Sciatic nerve (tissue), 2 donors: ENCODE measurements at places on chromosomes 3 and 15.

DNA sequence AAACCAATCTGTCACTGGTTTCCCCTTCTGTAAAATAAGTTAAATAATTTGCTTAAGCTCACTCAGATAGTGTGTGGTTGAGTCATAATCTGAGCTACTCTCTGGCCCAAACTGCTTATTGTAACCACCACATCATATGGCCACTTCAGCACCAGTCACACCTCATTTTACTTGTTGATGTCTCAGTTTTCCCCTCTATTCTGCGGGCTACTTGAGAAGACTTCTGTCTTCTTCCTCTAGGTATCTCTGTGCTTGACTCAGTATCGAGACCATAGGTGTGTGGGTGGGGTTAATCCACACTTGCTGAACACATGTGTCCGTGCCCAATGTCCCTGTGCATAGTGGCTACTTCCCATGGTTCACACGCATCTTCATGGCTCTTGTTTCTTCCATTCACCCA lies 32.9 kb downstream of the CRYGS start:
- DNase-seq = no peak

GRCh38 chr3:37862219-37862902 lies 681 bp downstream of the CTDSPL start:
- DNase-seq = peak; percentile 79

- peak; percentile 50 for DNase-seq
These were observed 67.6 kb downstream of the SMAD3 start for GRCh38 chr15:67133026-67133425.

DNA sequence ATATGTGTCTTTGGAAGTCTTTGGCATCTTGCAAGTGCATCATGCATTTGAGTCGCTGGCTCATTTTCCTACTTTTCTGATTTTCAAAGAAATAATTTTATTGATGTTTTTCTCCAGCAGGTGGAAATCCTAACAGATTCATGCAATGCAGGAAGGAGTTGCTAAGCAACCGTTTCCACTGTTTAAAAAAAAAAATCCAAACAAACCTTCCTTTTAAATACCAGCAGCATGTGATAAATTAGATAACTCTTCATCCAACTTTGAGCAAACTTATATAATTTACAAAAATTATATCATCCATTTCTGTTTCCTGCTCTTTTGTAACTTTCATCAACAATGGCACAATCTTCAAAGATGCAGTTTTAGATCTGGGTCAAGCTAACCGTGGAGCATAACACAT lies 364.1 kb downstream of the MFSD1 start:
- no peak for DNase-seq

GRCh38 chr15:78107471-78107870 lies 15.1 kb downstream of the SH2D7 start:
- DNase-seq = peak; percentile 47

DNA sequence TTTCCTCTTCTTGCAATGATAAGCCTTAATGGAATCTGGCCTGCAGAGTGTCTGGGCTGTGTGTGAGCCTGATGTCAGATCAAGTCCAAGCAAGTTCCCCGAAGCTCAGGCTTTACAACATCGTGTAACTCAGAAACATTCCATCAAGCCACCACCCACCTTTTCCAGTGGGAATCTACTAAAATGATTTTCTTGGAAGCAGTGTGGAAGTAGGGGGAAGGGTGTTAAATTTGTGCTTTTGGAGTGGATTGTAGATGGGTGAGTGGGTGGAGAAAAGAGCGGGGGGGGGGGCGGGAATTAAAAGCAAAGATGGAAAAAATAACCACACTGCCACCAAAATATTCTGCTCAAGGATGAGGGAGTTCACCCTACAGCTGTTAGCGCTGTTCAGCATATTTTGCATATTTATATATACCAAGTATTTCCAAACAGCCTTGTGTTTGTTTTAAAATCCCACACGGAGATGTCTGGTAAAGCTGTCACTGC lies 53.6 kb downstream of the VGLL3 start:
- peak; percentile 63 for DNase-seq

DNA sequence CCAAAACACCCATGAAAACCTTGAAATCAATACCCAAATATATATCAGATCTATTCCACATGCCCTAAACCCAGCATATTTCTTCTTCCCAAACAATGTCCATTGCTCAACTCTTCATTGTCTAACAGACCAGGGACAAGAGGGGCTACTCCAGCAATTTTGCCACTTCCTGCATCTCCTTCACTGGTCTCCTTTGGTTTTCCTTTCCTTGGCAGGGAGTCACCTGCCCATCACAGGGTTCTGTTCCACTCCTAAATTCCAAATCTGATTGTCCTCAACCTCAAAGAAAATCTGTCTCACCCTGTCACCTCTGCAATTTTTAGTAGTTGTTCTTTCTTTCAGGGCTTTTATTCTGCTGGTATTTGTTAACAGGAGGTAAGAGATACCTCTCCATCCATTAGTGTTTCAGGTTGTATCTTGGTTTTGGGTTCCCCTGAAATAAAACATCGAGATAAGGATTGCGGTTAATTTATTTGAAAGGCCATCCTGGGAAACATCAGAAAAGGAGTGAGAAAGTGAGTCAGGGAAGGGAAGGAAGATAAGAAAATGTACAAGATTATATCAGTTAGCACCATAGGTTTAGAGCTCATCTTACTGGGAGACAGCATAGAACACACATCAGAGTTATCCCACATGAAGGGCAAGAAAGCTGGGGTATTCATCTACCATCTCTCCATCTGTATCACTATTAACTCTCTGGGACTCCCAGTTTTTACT lies 13.6 kb downstream of the ZBED2 start:
- DNase-seq = no peak

DNA sequence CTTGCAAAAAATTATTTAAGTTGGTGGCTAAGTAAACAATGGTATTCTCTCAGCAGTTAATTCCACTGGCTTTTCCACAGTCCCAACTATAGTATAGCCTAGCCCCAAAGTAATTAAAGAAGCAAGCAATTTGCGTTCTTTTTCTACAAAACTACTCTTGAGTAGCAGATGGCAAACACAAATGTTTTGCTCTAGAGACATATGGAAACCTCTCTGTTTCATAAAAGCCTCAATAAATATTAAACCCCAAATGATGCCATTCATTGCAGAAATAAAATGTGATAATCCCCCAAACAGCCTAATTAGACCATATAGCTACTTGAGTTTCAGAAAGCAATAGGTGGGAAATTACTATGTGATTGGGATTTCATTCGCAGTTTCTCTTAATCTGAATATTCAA lies 8.7 kb upstream of the RAB8B start:
- no peak for DNase-seq

- peak; percentile 36 for DNase-seq
These were observed 31.2 kb downstream of the SEC61A1 start for GRCh38 chr3:128083396-128083795.

- DNase-seq = no peak
These were observed 79.0 kb downstream of the SERPINI1 start for GRCh38 chr3:167814441-167814951.

DNA sequence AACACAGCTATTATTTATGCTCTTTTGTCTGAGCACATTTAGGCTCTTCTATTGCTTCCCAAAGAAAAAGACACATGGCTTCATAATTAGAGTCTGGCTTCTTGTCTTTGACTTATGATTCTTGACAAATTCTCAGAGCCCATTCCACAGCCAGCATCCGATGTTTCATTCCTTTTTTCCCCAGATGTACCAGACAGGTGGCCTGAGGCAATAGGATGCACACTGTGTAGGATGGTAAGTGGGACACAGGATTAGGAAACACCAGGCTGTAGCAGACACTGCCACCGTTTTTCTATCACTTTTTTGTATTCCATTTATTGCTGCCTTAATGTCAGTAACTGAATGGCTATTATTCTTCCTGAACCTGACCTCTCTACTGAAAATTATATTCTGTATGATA lies 188.9 kb upstream of the CDIN1 start:
- DNase-seq = no peak

DNA sequence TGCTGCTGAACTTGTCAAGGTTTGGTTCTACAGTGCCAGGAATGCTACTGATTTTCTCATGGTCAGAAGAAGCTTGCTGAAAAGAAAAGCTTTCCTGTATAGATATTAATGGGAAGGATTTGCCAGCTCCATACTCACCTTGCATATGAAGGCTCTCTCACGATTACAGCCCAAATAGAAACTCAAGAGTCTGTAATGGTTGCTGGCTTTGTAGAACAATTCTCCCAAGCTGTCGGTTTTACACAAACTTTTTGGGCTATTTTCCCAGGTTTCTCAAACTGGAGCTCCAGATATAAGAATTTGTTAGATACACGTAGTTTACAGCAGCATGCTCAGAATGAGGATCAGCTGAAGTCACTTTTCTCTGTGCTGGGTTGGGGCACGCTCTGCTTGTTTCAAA lies 30.1 kb upstream of the LRRC3B start:
- no peak for DNase-seq

- no peak for DNase-seq
These were observed 51.3 kb downstream of the TPRG1 start for GRCh38 chr3:189222927-189223636.

GRCh38 chr3:39114456-39114855 lies 7.0 kb downstream of the TTC21A start:
- no peak for DNase-seq

DNA sequence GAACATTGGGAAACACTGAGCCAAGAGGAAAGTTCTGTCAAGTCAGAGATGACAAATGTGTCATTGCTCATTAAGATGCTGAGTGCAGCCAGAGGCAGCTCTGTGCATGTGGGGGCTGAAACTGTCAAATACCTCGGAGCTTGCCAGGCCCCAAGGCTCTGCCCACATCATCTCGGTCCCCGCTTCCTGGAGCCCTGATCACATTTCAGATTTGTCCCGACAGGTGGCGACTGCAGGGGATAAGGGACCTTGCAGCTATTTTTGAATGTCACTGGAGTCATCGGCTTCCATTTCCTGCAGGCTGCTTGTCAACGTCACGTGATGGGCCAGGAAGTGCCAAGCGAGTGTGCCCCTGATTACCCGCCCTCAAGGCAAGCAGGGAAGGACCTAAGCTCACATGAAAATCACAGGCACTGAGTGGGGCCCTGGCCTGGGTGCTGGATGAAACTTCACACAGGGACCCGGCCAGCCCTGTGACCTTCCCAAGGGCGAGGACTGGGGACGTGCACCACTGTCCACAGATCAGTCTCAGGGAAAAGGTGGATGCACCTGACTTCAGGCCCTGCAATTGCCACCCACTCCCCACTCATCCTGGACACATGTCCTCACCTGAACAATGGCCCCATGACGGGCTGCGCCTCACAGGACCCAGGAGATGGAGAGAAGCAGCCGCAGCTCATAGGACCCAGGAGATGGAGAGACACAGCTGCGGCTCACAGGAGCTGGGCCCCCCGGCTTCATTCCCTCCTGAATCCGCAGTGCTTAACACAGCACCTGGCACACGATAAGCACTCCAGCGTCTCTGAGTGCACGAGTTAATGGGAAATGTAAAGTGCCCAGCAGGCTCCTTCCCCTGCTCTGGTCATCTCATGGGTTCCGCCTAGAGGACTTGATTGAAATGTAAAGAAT lies 73.4 kb downstream of the NUP210 start:
- DNase-seq = no peak

GRCh38 chr3:71786217-71786549 lies 1.2 kb upstream of the PROK2 start:
- no peak for DNase-seq

DNA sequence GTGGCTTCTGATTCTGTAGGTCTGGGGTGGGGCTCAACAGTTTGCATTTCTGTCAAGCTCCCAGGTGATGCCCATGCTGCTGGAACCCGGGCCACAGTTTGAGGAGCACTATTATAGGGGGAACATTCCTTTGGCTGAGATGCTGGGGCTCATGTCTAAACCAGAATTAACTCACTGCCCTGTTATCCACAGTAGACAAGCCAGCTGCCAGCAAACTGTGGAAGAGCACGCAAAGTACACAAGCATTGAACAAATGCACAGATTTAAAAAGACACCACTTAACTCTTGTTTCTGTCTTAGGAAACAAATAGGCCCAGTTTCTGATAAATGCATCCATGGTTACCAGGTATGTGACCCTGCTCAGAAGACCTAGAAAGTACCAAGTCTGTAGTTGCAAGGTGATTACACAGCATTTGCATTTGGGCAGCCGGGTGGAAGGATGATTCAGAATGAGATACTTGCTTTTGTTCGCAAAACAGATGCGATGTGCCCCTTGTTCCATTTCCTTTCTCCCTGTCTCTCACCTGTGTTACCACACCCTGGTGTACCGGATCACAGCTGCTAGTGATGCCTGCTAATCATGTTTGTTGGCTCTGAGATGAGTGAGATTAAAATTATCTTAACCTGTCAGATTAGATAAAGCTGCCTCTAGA lies 12.4 kb downstream of the GYG1 start:
- DNase-seq = no peak

DNA sequence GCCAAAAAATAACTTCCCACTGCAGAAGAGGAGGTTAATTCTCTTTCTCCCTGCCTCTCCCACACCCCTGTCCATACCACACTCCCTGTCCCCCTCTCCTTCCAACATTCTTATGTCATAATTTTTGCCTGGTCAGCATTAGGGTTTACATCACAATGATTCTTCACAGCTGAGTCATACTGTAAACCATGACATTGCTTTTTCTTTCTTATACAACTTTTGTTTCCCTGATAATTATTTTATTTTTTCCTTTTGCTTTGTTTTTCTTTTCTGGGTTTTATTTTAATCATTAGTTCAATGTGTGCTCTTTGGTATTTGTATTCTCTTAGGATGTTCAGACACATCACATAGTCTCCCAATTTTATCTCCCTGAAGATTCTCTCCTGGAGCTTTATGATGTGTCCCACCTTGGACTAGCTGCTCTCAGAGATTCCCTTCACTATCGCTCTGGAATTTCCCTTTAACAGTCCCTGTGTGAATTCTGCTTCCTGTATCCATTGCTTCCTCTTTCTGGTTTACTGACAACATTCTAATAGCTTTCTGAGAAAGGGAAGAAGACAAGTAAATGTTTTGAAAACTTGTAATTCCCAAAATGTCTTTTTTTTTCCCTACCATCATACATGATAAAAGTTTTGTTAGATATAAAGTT lies 70.7 kb downstream of the SOX2 start:
- no peak for DNase-seq

GRCh38 chr15:98121957-98122356 lies 161.5 kb downstream of the ARRDC4 start:
- DNase-seq = no peak

DNA sequence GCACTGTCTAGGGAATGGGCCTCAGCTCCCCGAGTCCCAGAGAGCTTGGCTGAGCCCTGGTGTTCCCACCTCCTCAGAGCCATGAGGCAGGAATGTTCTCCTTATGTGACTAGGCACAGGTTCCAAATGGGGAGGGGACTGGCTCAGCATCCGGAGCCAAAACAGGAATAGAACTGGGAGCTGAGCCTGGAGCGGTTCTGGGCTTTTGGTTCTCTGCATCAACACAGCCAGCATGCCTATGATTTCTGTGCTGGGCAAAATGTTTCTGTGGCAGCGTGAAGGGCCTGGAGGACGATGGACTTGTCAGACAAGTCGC lies at the start of gene FAM131A:
FAM131A (plus strand) TSS at position 202 of the 316 bp plus-strand sequence; CDS start at position 233, 31 bp downstream.
- no peak for DNase-seq

- DNase-seq = no peak
These were observed 120.9 kb upstream of the PFN2 start for GRCh38 chr3:150091626-150092025.

GRCh38 chr15:54640873-54641272 lies 555.9 kb downstream of the RSL24D1 start:
- no peak for DNase-seq
